ENCODE measurements at places on chromosomes 11 and 22.

DNA sequence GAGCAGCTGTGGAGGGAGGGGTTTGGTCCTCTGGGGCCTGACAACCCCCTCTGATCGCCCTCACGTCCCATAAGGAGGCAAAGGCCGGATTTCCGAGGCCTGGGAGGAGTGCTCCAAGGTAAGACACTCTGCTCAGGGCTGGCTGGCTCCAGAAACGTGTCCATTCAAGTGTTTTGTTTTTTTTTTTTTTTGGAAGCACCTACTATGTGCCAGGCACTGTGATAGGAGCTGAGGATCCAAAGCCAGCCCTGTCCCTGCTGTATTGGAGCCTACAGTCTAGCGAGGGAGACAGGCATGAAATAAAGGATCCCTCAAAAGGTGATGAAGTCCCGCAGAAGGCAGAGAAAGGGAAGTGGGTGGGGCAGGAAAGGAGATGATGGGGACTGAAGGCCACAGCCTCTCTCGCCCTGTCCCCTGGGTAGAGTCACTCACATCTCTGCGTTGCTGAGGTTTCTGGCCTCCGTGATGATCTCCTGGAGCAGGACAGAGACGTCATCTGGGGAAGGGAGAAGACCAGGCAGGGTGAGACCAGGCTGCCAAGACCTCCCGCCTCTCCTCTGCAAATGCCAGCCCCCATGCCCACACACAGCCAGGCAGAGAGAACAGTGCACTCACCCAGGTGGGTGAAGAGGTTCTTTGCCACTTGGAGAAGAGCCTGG, 89.2 kb downstream of the PDE2A start:
- no peak for DNase-seq

DNA sequence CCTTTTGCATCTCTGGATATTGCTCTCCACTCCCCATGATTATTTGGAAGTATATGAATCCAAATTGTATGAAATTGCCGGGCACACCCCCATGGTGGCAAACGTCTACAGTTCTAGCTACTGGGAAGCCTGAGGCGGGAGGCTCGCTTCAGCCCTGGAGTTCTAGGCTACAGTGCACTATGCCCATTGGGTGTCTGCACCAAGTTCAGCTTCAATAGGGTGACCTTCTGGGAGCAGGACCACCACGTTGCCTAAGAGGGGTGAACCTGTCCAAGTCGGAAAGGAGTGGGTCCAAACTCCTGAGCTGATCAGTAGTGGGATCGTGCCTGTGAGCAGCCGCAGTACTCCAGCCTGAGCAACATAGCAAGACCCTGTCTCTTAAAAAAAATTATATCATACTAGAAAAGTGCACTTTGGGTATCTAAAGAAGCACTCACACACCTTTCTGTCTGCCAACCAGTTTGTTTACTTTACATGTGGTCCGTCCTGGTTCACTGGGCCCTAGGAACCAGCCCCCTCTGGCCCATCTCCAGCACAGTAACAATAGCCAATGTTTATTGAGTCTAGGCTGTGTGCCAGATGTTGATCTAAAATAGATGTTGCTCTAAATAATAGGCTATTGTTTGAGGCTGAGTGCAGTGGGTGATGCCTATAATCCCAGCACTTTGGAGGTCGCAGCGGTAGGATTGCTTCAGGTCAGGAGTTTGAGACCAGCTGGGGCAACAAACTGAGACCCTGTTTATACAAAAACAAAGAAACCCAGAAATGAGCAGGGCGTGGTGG, 16.4 kb upstream of the KAT5 start:
- DNase-seq, result no peak

GRCh38 chr11:69637941-69638871, 2.8 kb upstream of the CCND1 start:
- DNase-seq, result no peak

DNA sequence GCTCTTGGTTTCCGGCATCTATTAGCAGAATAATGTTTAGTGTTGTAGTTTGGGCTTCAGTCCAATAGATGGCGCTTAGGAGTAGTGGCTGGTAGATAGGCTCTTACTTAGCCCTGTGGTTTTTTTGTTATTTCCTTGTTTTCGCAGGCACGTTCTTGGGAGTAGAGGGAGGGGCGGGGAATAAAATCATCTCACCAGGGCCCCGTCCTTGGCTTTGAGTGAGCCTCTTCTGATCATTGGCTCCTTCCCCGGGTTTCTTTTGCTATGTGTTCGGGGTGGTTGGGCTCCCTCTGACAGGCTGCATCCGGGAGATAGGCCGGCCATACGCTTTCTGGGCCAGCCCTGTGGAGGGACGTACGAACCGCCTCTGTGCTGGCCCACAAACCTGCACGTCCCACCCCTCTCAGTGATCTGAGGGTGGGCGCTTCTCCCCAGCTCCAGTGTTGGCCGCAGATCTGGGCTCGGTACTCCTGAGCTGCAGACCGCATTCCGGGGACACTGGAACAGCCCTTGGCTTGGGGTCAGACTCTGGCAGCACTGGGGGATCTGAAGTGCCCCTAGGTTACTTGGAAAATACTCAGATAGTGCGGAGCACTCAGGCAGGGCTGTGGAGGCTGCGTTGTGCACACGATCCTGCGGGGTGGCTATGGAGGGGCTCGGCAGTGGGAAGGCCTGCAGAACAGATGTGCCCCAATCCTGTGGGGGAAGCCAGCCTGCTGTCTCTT, 217.0 kb downstream of the DYNC2H1 start:
- peak; percentile 68 for DNase-seq

DNA sequence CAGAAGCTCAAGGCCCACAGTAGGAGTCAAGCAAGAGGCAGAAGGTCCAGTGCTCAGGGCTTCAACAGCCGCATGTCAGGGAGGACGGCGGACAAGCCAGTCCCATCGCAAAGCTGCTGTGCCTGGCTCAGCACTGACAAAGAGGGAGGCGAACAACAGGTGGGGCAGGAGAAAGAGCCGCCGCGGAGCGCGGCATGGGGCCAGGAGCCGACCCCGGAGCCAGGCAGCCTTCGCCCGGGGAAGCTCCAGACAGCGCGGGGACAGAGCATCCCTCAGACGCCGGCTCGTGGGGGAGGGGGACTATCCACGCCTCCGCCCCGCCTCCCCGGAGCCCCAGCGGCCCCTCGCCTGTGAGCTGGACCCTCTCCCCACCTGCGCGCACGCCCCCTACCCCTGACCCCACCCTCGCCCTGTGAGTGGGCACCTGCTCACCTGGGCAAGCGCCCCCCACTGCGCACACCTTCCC, 369 bp downstream of the DHCR7 start:
- DNase-seq, result peak; percentile 62

GRCh38 chr11:77127920-77128691, at the start of gene MYO7A:
Gene MYO7A, plus strand, starts transcription at chr11:77128246. Its CDS starts 2,389 bp downstream, at chr11:77130635.
- DNase-seq, result no peak

Measured in natural killer cell (primary cell).